ENCODE measurements at places on chromosomes 11 and 22. TPM values are rescaled to one million over a fixed set of nuclear protein-coding genes. Genes with fewer than 3 reads are reported as not detected.

PI4KA gene
- total RNA-seq, result 44.1 TPM

SEPTIN5 gene
- 13.1 TPM for total RNA-seq

DEPDC7 gene
- total RNA-seq, result 0.66 TPM

OR10AG1 gene
- total RNA-seq, result not detected

LBHD1 gene
- total RNA-seq, result 4.8 TPM

RASSF7 gene
- 10.7 TPM for total RNA-seq

HOATZ gene
- not detected for total RNA-seq

CRYBA4 gene
- not detected for total RNA-seq

BIRC3 gene
- total RNA-seq, result 3.4 TPM

SCGB2A2 gene
- not detected for total RNA-seq

ALDH3B1 gene
- total RNA-seq, result 0.13 TPM

BTG4 gene
- not detected for total RNA-seq

MUC6 gene
- total RNA-seq, result not detected

ARHGAP20 gene
- 9.2 TPM for total RNA-seq

CENPM gene
- 19.7 TPM for total RNA-seq

RBFOX2 gene
- 181 TPM for total RNA-seq

KRTAP5-1 gene
- not detected for total RNA-seq

VPREB1 gene
- not detected for total RNA-seq

NCF4 gene
- total RNA-seq, result not detected

FGF19 gene
- not detected for total RNA-seq

TAF1D gene
- 267 TPM for total RNA-seq

FIBP gene
- total RNA-seq, result 94.0 TPM

KCTD14 gene
- 1.1 TPM for total RNA-seq
